ENCODE measurements at places on chromosomes 11 and 22.

- DNase-seq, result no peak
These were observed 40.8 kb upstream of the GAL start for GRCh38 chr11:68643585-68643984.

DNA sequence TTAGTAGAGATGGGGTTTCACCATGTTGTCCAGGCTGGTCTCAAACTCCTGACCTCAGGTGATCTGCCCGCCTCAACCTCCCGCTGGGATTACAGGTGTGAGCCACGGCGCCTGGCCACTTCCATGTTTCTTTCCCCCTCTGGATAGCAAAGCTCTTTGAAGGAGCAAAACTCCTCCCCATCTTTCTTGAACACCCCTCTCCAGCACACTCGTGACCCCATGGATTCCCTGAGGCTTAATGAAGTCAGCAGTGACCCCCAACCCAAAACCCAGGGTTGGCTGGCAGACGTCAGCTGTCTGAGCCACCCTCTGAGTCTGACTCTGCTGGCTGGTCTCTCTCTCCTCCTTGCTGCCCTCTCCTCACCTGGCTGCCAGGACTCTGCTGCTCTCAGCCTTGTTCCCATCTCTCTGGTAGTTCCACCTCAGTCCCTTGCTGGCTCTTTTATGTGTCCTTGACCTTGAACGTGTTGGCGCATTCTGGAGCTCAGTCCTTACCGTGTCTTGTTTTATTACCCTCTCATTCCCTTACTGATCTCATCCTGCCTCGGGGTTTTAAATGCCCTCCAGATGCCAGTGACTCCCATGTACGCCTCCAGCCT is 44.5 kb downstream of the PARVG start:
- DNase-seq, result no peak

DNA sequence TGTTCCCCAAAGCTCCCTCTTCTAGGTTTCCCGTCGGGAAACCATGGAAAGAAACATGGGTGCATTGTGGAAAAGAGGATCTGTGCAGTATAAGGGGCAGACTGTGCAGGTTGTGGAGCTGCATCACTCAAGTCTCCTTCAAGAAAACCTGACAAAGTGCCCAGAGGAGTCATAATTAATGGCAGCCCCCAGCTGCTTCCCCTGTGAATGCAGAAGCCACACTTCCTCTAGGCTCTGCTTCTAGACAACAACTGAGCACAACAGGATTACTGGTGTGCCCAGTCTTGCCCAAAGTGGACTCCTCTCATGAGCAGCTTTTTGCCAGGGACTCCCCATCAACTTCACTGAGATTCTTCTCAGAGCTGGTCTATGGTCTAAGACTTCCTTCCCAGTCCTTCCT is 42.6 kb upstream of the SCUBE2 start:
- DNase-seq, result no peak

- DNase-seq, result no peak
These were observed 25.7 kb downstream of the USP28 start for GRCh38 chr11:113849713-113850112.

DNA sequence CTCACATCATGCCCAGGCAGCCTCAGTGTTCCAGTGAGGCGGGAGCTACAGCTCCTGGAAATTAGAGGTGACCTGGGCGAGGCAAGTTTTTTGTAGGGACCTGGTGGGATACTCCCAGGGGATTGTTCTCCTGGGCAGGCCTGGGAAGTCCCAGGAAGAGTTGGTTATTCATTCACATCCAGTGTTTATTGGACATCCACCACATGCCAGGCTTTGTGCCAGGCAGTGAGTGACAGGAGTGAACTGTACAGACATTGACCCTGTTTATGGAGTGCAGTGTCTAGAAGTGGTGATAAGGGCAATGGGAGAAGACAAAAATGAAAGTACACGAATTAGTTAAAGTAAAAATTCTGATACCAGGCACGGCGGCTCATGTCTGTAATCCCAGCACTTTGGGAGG is 29.4 kb downstream of the YWHAH start:
- DNase-seq, result no peak

GRCh38 chr22:43720716-43721115 is 91.4 kb downstream of the EFCAB6 start:
- no peak for DNase-seq

DNA sequence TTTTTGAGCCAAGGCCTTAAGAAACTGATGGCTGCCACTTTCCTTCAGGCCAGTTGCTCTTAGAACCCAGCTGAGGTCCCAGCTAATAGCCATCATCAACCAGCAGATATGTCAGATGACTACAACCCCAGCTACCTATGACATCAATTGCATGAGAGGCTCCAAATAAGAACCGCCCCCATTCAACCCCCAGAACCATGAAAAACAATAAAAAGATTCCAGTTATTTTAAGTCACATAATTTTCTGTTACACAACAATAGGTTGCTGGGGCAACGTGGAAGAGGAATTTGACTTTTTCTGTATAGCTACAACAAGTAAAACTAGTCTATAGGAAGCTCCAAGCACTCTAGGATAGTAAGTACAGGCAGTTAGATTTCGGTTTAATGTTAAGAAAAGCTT is 216.3 kb upstream of the MTNR1B start:
- DNase-seq, result no peak

DNA sequence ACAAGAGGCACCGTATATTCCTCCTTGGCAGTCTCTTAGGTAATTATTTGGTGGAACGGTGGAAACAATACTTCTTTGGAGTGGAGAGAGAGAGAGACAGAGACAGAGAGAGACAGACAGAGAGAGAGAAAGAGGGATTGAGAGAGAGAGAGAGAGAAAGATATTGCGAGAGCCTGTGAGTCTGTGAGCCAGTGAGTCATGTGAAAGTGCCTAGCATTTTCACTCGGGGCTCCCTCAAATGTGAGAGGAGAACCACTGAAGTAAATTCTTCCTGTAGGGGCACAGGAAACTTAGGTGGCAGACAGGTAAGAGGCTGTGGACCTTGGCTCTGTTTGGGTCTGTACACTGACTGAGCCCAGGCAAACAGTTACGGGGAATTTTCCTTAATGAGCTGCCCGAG is 31.6 kb upstream of the SNX19 start:
- no peak for DNase-seq

GRCh38 chr11:135019343-135019871 is 607.4 kb upstream of the B3GAT1 start:
- DNase-seq, result no peak

DNA sequence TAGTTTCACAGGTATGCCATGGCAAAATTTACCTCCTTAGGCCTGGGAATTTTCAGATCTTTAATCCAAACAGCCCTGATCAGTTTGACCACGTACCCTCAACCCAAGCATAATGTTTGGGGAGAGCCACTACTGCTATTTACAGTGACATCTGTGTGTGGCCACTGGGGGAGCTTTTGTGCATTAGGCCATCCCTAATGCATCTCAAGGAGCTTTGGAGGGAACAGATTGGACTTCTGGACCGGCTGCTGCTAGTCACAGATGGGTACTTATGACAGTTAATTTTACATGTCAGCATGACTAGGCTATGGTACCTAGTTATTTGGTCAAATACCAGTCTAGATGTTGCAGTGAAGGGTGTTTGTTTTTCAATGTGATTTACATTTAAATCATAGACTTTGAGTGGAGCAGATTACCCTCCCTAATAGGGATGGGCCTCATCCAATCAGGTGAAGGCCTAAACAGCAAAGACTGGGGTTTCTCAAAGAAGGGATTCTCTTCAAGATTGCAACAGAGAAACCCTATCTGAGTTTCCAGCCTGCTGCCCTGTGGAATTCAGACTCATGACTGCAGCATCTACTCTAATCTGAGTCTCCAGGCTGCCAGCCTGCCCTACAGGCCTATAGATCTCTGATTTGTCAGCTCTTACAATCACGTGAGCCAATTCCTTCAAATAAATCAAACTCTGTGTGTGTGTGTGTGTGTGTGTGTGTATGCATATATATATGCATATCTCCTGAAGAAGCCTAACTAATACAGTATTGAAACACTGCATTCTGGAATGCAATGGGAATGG is 38.0 kb upstream of the GALNT18 start:
- DNase-seq, result no peak

- DNase-seq, result no peak
These were observed 328.7 kb upstream of the B3GAT1 start for GRCh38 chr11:134740590-134741261.

GRCh38 chr11:80007616-80008015 is 566.8 kb upstream of the TENM4 start:
- no peak for DNase-seq

Measured in NCI-H510A treated with DMSO at 0.1 percent for 48 hours (cell line).